ENCODE measurements at places on chromosomes 3 and 15.

DNA sequence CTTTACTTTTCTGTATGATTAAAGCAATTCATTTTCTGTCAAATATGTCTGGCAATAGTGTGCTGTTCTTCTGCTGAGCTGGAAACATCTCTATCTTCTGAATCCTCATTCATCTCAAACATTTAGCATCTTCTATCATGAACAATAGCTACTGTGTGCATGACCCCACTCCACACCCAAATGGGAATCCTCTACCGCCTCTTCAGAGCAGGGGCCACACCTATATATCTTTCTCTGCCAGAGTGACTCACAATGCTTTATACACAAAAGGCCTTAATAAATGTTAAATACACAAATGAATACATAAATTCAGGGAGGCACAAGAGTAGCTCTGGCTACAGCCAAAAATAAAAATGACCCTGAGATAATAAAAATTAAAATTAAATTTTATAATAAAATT, 8.0 kb downstream of the ALDH1A2 start:
- DNase-seq: no peak

DNA sequence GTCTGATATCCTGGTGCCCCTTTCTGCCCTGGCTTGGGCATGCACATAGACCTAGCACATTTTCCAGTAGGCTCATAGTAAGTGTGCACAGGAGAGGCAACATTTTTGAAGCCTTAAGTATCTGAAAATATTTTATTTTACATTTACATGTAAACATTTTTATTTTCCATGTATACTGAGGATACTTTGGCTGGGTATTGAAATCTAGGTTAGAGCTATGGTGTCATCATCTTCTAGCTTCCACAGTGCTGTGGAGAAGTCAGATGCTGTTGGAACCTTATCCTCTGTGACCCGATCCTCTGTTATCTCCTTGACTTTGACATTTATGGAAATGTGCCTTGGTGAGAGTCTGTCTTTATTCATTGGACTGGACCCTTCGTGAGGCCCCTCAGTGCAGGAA, 74.1 kb downstream of the PLXNA1 start:
- no peak for DNase-seq

DNA sequence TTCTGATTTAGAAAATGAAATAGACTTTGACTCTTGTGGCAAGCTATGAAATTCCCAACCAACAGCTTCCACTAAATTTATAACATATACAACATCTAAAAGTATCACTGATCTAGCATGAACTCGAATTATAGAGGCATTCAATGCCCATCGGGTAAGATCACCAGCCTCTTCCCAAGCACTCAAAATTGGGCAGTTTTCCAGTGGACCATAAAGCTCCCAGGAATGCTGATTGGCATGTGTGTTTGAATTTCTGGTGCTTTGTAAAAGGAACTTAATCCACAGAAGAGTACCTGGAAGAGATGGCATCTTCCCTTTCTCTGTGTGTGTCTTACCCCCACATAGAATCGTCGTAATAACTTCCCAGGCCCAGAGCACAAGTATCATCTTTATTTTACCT, 10.0 kb downstream of the LRTM1 start:
- DNase-seq: no peak

GRCh38 chr3:69750549-69750948, 11.3 kb downstream of the MITF start:
- no peak for DNase-seq

DNA sequence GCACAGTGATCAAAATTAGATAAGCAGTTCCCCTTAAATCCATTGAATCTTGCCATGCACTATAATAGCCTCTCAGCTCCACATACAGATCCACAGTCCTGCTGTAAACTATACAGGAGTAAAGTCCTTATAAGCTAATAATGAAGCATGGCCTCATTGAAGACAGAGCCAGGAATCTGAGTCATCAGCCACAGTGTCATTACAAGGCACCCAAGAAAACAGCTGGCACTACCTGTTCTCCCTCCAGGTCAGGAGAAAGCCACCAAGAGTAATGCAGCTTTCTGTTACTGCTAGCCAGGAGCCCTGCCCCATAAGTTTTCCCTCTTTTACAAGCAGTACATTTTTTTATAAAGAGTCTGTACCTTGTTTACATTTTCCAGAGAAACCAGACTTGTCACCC, 27.3 kb downstream of the WDR49 start:
- no peak for DNase-seq

DNA sequence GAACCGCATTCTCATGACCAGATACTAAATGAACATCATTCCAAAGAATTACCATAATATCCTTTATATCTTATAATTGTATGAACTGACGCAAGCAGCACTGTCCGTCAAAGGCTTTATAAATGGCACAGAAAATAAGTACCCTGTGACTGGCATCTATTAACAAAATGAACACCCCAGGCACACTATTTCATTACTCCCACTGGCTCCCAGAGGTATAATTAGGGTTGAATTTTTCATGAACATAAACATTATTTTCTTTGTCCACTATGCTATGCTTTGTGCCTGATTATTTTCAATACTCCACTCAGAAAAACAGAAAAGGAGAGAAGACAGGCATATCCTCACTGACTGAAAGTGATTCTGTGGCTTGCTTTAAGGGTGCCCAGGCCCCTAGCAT, 71.1 kb downstream of the LYZL4 start:
- no peak for DNase-seq

- DNase-seq: no peak
These were observed 358.9 kb downstream of the PLCL2 start for GRCh38 chr3:17243621-17244020.

DNA sequence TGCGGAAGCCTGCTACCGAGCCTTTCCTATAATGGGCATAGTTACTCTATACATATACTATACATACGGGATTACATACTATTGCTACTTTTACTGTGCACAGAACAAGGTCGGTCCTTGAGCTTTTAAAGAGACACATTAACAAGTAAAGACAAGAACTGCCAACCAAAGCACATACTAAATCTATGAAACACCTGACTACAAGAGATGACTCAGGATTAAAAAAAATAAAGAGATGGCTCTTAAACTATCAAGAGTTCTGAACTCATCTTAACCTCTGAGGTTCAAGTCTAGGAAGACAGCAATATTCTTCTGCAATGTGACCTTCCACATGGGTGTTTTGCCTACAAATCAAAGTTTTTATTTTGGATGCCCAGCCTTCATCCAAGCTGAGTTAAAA, 106.8 kb downstream of the TNIK start:
- no peak for DNase-seq

DNA sequence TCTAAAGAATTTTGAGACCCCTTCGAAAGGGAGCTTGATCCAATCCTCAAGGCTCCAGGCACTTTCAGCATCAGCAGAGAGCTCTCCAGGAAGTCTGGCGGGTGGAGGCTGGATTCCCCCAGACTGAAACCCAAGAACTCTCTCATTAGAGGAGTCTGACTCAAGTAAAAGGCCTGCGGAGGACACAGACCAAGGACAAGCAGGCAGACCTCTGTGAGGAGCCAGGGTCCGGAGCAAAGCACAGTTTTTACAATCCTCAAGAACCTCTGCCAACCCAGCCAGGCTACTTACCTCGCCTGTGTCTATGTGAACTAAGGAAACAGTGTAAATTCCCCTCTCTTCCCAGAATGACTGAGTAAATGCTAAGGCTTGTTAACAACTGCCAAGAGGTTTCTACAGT, 86.2 kb downstream of the FBN1 start:
- DNase-seq: no peak

- no peak for DNase-seq
These were observed 69.8 kb upstream of the WNT5A start for GRCh38 chr3:55556619-55557537.

DNA sequence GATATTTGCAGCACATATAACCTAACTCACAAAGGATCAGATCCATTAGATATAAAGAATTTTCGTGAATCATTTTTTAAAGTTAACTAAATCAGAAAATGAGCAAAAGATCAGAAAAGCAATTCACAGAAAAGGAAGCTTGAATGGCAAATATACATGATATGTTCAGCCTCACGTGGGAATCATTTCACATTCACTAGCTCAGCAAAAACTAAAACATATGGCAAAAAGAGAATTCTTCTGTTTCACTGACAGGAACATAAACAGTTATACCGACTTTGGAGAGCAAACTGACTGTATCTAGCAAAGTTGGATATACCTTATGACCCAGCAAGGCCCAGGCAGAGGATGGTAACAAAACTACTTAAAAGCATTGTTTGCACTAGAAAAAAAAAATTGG, 34.0 kb upstream of the NR2E3 start:
- no peak for DNase-seq

DNA sequence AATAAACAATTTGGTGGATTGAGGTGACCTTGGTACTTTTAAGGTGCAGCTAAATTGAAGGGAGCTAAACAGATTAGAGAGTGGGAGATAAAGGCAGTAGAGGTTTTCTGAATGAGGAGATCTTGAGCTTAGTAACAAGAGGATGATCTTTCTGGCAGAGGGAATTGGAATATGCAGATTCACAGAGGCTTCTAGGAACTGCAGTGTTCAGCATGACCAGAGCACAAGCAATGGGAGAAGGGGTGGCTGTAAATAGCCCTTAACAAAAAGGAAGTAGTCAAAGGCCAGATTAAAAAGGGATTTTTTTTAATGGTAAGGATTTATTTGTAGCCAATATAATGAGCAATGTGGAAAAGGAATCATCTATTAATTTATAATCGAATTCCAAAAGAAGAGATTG, 5.7 kb upstream of the BNIP2 start:
- DNase-seq: no peak

- no peak for DNase-seq
These were observed 241.6 kb downstream of the GAP43 start for GRCh38 chr3:115864911-115865310.

DNA sequence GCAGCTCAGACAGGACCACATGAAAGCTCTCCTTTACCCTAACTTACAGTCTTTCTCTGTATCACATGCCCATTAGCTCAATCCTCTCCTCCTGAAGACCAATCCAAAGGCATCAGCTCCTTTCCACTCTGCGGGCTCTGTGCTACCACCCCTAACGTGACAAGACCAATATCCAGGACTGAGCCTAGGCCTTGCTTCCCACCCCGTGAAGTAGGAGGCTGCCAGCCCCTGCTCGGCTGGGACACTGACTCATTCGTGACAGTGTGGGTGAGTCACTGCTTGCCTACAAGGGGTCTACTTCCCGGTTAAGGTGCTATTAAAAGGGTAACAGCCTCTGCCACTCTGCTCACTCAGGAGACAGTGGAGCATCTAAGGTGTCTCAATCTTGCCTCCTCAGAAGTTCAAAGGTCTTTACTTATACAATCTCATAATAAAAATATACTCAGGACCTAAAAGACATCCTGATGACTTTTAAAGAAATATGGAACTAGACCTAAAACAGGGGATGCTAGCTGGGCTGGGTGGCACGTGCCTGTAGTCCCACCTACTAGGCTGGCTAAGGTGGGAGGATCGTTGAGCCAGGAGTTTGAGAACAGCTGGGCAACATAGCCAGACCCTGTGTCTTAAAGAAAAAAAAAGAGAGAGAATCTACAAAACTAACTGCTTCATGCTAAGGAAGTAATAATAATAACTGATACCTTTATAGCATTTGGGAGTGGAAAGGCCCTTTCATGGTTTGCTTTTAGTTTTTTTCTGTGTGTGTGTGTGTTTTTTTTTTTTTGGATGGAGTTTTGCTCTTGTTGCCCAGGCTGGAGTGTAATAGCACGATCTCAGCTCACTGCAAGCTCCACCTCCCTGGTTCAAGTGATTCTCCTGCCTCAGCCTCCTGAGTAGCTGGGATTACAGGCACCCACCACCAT, 55.0 kb downstream of the TMEM44 start:
- DNase-seq: no peak

DNA sequence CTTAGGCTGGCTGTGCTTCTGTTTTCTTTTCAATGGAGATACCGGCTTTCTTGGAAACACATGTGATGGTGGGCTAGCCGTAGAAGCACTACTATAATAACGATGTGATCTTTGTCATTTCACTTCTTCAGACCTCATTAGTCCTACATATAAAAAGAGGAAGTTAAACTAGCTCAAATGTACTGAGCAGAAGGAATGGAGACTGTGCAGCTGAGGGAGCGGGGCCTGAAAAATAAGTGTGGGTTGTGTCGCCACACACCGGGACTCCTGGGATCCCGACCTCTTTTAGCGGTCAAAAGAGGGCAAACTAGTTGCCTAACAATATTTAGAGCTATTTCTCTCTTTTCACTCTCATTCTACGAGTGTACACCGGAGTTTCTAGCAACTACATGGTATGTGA, 1.0 kb upstream of the RNF7 start:
- no peak for DNase-seq

DNA sequence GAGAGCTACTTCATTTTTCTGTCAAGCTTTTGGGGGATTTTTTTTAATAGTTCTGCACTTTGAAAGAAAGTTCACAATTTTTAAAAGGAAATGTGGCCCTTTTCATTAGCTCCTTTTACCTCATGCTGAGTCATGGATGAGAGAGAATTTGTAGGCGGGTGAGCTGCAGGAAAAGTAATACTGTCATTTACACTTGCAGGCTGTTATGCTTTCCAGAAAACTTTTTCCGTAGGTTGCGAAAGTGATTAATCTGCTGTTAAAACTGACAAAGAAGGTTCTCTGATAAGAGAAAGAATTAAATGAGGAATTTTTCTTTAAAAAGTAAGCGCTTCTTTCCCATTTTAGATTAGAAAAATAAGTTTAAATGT, 430.2 kb downstream of the LPP start:
- DNase-seq: no peak
